NB4 (cell line): ENCODE measurements at places on chromosomes 13 and 19.

DNA sequence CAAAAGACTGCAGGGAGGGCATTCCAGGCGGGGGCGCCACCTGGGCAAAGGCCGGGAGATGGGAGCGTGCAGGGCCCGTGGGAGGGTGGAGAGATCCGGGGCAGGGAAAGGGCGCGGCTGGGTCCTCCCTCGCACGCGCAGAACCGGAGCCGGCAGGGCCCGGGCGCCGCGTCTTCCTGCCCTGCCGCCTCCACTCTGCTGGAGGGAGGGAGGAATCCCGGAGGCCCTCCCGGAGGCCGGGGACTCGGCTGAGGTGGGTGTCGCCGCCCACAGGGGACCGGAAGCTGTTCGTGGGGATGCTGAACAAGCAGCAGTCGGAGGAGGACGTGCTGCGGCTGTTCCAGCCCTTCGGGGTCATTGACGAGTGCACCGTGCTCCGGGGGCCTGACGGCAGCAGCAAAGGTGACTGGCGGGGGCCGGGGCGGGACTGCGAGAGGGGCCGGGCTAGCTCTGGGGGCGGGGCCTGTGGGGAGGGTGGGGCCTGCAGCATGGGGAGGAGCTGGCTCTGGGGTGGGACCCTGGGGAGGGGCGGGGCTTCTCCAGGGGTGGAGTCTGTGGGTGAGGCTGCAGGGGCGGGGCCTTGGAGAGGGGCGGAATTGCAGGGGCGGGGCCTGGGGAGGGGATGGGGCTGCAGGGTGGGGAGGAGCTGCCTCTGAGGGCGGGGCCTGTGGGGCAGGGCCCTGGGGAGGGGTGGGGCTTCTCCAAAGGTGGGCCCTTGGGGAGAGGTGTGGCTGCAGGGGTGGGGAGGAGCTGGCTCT, 51.3 kb downstream of the CELF5 start:
- peak; percentile 66 for DNase-seq

DNA sequence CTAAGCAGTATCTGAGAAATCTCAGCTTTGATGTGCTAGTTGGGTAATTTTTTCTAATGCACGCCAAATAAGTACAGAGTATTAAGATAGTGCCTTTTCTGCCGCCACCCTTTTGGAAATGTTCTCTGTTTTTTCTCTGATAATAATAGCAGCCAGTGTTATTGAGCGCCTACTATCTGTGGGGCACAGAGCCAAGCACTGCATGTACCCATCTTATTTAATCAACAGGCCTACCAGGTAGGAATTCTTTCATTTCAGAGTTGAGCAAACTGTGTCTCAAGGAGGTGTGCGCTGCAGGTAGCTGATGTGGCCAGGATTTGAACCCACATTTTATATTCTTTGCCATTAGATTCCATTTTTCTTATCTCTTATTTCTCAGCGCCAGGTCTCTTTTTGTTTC, 1.4 kb downstream of the EPN1 start:
- no peak for DNase-seq

DNA sequence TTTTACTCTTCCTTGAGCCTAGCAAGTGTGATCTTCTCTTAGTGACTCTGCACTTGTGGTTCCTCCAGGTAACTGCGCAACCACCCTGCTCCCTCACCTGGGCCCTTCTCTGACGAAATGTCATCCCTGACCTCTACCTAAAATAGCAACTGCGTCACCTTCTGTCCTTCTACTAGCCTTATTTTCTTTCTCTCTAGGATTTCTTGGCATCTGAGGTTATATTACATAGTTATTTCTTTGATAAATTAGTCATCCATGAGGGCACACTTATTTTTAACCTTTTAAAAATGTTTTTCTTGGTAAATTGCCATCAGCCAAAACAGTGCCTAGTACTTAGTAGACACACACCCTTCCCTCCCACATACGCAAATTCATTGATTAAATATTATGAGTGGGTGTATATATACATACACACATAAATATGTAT, 355.5 kb downstream of the ENOX1 start:
- no peak for DNase-seq

DNA sequence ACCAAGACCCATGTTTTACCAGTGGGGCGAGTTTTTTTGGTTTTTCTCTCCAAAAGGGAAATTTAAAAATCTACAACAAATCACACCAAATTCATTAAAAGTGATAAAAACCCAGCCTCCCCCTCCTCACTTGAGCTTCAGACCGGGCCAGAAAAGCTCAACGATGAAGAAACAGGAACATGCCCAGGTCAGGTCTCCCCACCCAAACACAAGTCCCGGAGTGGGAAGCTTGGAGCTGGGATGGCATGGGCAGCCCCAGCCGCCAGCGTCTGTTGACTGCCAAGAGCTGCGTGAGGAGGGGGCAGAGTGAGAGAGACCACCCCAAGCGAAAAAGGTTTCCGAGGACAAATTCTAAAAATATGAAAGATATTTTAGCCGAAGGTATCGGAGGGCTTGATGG, 3.7 kb downstream of the RNU6-9 start:
- no peak for DNase-seq

- DNase-seq = no peak
These were observed 290.4 kb downstream of the TEX29 start for GRCh38 chr13:111610879-111611278.

DNA sequence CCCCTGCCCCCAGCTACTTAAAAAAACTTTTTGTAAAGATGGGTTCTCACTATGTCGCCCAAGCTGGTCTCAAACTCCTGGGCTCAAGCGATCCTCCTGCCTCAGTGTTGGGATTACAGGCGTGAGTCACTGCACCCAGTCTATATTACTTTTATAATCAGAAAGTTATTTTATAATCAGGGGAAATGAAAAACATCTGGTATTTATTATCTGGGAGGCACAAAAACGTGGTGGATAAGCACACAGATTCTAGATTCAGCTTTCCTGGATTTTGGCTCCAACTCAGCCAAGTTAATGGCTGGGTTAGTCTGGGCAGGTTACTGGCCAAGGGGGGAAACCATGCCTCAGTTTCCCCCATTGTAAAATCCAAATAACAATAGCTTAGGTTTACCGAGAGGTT, 24.7 kb downstream of the KEAP1 start:
- no peak for DNase-seq

DNA sequence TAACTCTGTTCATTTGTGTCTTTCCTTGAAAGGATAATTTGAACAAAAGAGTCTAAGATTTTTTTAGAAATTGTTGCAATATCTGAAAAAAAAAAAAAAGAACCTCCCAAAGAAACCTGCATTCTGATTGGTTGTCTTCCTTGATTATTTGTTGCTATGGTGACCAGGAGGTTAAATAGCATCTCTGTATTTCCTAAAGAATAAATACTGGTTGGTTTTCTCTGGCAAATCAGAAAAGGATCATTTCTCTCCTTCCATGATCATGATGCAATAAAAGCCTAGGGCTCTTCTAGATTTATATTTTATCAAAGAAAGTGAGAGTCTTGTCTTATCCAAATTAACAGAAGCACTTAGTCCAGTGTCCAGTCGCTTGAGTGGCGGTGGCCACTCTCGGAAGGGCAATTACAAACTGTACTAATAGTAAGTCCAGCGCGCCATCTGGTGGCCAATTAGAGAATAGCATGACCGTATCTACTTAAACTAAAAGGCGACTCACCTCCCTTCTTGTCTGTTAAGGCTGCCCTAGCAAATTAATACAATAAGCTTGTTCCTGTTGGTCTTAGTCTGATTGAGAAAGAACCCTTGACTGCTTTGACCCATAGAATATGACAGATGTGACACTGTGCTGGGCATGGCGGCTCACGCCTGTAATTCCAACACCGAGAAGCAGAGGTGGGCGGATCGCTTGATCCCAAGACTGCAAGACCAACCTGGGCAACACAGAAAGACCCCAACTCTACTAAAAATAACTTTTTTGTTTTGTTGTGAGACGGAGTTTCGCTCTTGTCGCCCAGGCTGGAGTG, 47.0 kb upstream of the PNMA8B start:
- peak; percentile 93 for DNase-seq

GRCh38 chr19:50315773-50316448, 13.3 kb downstream of the KCNC3 start:
- peak; percentile 46 for DNase-seq

DNA sequence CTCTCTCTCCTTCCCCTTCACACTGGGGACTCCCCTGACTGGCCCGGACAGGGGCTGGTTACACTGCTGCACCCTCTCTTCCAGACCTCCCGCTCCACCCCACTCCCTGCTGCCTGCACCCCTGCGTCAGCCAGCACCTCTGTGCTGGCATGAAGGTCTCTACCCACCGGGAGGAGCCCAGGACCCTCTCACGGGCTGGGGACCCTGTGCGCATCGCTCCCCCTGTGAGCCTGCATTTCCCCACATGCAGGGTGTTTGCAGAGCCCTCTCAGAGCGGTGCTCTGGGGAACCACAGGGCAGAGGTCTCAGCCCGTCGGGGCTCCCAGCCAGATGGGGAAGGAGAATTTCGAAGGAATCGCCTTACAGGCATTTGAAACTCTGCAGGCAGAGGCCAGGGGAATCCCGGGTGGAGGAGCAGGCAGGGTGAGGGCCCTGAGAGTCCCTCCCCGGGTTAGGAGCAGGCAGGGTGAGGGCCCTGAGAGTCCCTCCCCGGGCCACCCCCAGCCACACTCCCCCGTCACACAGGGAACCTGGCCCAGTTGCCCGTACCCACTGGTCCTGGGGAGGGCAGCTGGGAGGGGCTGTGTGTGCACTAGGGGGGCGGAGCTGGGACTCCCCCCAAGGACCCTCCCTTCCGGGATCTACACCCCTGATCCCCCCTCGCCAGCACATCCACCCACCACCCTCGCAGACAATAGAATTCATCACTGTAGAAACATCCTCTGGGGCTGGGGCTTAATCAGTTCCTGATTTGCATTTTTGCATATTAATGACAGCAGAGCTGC, 16.3 kb upstream of the TCF3 start:
- DNase-seq = no peak

- no peak for DNase-seq
These were observed 53.6 kb upstream of the C1QTNF9B start for GRCh38 chr13:23950736-23951510.

GRCh38 chr19:17275441-17276175, 6.1 kb upstream of the ANKLE1 start:
- no peak for DNase-seq

GRCh38 chr13:95564091-95564490, 11.6 kb downstream of the CLDN10 start:
- no peak for DNase-seq

- no peak for DNase-seq
These were observed 166.7 kb downstream of the USP12 start for GRCh38 chr13:27004866-27005265.

- DNase-seq = no peak
These were observed 74.8 kb downstream of the ABCC4 start for GRCh38 chr13:95226476-95226875.

DNA sequence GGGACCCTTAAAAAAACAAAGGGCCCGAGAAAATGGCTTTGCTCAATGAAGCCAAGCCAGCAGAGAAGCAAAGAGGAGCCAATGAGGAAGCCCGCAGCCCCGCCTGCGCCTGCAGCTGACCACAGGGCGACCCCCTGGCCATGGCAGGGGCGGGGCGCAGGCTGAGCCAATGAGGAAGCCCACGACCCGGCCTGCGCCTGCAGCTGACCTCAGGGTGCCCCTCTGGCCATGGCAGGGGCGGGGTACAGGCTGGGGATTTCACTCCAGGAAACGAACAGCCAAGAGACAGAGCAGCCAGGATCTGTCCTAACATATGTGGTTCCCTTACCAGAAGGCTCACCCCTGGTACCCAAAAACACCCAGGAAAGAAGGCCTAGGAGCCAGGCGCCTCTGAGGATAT, 101.4 kb downstream of the STK24 start:
- DNase-seq = peak; percentile 81

DNA sequence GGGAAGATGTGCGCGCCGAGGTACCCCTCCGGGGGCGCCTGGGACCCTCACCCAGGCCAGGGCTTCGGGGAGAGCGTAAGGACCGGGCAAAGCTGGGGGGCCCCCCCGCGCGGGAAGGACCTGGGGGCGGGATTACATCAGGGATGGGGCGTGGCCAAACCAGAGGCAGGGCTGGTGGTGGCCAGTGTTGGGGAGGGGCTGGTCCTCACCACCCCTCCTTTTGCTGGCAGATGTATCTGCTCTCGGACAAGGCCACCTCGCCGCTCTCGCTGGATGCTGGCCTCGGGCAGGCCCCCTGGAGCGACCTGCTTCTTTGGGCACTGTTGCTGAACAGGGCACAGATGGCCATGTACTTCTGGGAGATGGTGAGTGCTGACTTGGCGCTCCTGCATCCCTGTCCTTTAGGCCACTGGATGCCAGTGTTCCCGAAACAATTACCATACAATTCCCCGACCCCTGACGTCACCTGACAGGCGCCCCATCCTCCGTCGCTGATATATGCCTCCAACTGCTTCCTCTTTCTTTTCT, 25.3 kb downstream of the TRPM4 start:
- no peak for DNase-seq

GRCh38 chr19:2846180-2846894, 5.1 kb downstream of the ZNF555 start:
- DNase-seq = no peak

GRCh38 chr19:40154121-40154680, 37.0 kb upstream of the MAP3K10 start:
- DNase-seq = no peak

GRCh38 chr13:112510987-112511685, 76.8 kb downstream of the TUBGCP3 start:
- DNase-seq = no peak

GRCh38 chr13:110875241-110875640, 39.6 kb downstream of the ANKRD10 start:
- no peak for DNase-seq

GRCh38 chr13:100755891-100756290, 81.3 kb upstream of the TMTC4 start:
- DNase-seq = no peak

DNA sequence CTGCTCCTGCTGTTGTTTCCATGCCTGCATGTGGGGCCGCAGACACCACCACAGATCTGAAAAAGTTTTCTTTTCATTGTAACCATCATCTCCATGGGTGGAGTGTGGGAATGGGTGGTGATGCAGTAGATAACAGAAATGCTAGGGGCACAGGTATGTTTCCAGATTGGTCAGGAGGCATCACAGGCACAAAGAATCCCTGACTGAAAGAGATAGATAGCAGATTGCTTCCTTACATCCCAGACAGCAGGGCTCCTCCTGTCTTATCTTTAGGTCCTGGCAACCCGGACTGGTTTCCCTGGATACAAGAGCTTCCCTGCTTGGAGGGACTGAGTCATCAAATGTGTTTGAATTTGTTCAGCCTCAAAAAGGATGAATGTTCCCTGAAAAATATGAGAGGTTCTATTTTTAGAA, 1937.6 kb downstream of the PCDH9 start:
- no peak for DNase-seq

- peak; percentile 73 for DNase-seq
These were observed 44.2 kb downstream of the WASF3 start for GRCh38 chr13:26601669-26602068.

DNA sequence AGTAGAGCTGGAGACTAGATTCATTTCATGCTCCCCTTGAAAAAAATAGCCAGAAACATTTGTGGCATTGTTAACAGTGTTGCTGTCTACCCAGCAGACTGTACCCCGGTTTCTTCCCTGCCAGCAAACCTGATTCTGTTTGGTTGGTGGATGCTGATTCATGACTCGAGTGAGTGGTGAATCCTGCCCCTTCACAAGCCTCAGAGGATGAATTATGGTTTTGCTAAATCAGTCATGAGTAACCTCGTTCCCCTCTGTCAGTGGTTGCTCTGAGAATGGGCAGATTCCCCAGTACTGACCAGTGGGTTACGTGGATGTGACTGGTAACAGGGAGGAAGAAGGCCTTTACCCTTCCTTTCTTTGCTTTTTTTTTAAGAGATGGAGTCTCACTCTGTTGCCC, 10.1 kb downstream of the NLRP12 start:
- DNase-seq = peak; percentile 21

GRCh38 chr19:920051-920864, 3.1 kb downstream of the KISS1R start:
- DNase-seq = peak; percentile 68
